ENCODE measurements at places on chromosomes 5 and 9. TPM values are rescaled to one million over a fixed set of nuclear protein-coding genes. Genes with fewer than 3 reads are reported as not detected.

AJM1 gene
- 0.61 TPM for total RNA-seq

LCN10 gene
- total RNA-seq: not detected

LURAP1L gene
- 3.9 TPM for total RNA-seq

CSF2 gene
- total RNA-seq: not detected

ADCY2 gene
- total RNA-seq: not detected

ACOT12 gene
- total RNA-seq: not detected

TAF11L10 gene
- total RNA-seq: not detected

C9orf152 gene
- total RNA-seq: not detected

ARHGEF39 gene
- total RNA-seq: 1.5 TPM

PCDHA1 gene
- total RNA-seq: 0.32 TPM

ARL10 gene
- total RNA-seq: 8.1 TPM

TAF11L2 gene
- total RNA-seq: not detected

PTPA gene
- 78.3 TPM for total RNA-seq

SGCD gene
- under 0.01 TPM for total RNA-seq

FAM153A gene
- total RNA-seq: not detected

FOXD1 gene
- 0.30 TPM for total RNA-seq

ACSL6 gene
- not detected for total RNA-seq

CDH9 gene
- not detected for total RNA-seq

FAXDC2 gene
- 4.1 TPM for total RNA-seq

GTF3C5 gene
- 56.7 TPM for total RNA-seq

SPINK1 gene
- not detected for total RNA-seq

ARID3C gene
- total RNA-seq: 0.30 TPM

ADAMTSL1 gene
- total RNA-seq: 20.1 TPM

PCDHGA1 gene
- 0.32 TPM for total RNA-seq

CCDC69 gene
- total RNA-seq: 4.6 TPM

BAAT gene
- not detected for total RNA-seq

URM1 gene
- 67.5 TPM for total RNA-seq

SREK1IP1 gene
- 12.7 TPM for total RNA-seq

GRXCR2 gene
- total RNA-seq: not detected

SKIC3 gene
- 134 TPM for total RNA-seq

Data from epithelial cell of umbilical artery (primary cell).